NCI-H446 treated with DMSO at 0.1 percent for 48 hours (cell line): ENCODE measurements at places on chromosomes 7 and 10.

DNA sequence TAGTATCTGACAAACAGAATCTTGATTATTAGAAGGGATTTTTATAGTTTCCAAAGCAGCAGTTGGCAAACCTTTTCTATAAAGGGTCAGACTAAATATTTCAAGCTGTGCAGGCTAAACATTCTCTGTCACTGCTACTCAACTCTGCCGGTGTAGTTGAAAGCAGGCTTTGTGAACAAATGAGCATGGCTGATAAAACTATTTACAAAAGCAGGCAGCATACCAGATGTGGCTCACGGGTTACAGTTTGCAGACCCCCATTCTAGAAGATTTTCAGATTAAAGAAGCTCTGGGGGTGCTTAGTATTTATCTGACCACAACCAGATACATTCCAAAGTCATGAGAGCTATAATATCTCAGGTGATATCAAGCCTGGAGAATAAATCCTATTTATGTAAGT is 1017.5 kb downstream of the SORCS1 start:
- DNase-seq, result no peak

DNA sequence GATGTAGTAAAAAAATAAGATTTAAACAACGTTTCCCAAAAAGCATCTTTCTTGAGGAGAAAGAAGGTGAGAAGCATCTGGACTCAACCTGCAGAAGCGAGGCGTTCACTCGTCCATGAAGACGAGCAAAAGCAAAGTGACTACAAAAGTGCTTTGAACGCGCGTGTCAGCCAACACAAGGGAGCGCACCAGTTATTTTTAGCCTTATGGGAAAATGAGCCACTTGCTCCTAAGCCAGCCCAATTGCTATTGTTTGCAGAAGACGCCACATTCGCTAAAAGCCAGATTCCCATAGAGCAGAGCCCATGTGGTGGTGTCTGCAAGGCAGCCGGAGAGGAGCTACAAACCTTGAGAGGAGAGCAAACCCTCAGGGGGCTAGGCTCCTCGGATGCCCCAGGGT is 122.5 kb downstream of the FAM53B start:
- no peak for DNase-seq

GRCh38 chr10:69336952-69337295 is 58.6 kb downstream of the HK1 start:
- DNase-seq, result no peak

DNA sequence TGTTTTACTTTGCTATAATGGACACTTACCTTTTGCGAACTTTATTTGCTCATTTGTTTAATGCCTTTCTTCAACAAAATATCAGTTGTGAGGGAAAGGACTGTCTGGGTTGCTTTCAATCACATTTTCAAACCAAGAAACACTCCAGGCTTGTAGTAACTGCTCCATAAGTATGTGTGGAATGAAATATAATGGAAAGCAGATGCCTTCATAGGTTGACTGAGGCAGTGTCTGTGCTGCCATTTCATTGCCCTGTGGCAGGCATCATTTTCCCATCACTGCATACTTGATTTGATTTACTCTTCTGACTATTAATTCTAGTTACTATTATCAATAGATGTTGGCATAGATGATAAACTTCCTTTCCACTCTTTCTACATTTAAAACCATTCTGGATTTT is 762.3 kb downstream of the CNTNAP2 start:
- no peak for DNase-seq

DNA sequence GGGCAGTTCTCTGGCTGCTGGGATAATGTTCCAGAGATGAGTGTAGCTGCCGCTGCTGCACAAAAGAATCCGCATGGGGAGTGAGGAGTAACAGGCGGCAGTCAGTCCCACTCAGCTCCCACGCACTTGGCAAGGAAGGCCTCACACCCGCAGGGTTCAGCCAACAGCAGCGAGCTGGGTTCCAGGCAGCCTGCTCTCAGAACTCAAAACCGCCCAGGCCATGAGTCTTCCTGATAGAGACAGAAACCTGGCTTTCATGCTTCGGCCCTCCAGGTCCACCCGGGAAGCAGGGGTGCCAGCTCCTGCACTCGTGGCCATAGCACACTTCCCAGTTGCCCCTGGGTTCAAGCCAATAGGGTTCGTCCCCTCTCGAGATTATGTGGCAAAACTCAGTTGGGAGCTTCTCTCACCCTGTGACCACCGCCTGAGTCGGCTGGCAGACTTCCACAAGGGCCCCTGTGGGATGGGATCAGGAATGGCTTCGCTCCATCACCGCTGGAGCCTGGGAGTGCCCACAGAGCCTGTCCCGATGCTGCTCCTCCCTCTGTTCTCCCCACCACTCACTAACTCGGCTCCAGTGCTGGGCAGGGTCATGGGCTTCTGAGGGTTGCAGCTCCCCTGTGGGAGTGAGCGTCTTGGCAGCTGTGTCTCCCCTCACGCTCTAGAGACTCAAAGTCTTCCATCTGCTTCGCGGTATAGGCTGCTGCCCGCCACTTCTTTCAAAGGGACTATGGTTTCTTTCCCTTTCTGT is 20.6 kb downstream of the CLRN3 start:
- DNase-seq, result no peak
